ENCODE measurements at places on chromosomes 13 and 19. TPM values are rescaled to one million over a fixed set of nuclear protein-coding genes. Genes with fewer than 3 reads are reported as not detected.

DNA sequence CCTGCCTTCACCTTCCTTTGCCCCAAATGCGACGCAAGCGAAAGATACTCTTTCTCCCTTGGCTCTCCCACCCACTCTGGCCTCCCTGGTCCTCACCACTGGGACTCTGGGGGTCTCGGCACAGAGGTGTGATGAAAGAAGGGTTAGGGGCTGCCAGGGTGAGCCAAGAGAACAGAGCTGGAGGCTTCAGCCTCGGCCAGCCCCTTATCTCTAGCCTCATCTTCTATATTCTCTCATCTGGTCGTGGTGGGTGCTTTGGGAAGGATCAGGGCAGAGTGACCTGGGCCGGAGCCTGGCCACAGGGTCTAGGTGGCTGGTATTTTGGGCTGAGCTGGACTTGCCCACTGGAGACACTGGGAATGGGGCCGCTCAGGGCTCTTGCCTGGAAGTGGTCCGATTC is 71.1 kb upstream of the KCTD15 start:
- DNase-seq = no peak

- no peak for DNase-seq
Measured at GRCh38 chr19:3274942-3275582, 50.6 kb downstream of the CELF5 start.

GRCh38 chr19:45753548-45753947 is 15.5 kb downstream of the SIX5 start:
- no peak for DNase-seq

DCLK1 gene
- total RNA-seq = 10.1 TPM

DNA sequence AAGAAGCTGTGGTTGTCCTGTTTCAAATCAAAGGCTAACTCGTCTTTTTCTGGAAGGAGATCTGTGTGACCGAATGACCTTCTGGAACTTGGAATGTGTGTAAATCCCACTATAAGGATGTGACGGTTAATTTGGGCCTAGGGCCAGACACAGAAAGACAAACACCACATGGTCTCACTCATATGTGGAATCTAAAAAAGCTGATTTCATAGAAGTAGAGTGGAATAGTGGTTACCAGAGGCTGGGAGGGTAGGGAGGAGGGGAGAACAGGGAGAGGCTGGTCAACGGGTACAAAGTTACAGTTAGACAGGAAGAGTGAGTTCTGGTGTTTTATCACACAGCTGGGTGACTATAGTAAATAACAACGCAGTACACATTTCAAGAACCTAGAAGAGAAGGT is 39.3 kb upstream of the RGCC start:
- no peak for DNase-seq

KLK12 gene
- not detected for total RNA-seq

EHD2 gene
- total RNA-seq = 44.9 TPM

IGLON5 gene
- not detected for total RNA-seq

DNA sequence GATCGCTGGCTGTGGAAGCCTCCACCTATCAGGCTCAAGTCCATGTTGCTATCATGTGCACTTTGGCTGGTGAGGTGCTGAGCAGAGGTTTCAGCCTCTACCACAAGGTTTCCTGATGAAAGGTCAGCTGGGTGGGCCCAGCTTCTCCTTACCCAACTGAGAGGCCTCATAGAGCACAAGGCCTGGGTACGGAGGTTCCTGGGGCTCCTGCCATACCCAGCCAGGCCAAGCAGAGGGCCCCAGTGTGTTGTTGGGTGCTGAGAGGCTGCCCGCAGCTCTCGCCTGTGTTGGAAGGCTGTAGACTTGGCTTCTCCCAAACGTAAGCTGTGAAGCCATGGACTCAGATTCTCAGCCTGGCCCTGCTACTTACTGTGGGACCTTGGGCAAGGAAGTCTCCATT is 28.2 kb downstream of the ACTN4 start:
- no peak for DNase-seq

DNA sequence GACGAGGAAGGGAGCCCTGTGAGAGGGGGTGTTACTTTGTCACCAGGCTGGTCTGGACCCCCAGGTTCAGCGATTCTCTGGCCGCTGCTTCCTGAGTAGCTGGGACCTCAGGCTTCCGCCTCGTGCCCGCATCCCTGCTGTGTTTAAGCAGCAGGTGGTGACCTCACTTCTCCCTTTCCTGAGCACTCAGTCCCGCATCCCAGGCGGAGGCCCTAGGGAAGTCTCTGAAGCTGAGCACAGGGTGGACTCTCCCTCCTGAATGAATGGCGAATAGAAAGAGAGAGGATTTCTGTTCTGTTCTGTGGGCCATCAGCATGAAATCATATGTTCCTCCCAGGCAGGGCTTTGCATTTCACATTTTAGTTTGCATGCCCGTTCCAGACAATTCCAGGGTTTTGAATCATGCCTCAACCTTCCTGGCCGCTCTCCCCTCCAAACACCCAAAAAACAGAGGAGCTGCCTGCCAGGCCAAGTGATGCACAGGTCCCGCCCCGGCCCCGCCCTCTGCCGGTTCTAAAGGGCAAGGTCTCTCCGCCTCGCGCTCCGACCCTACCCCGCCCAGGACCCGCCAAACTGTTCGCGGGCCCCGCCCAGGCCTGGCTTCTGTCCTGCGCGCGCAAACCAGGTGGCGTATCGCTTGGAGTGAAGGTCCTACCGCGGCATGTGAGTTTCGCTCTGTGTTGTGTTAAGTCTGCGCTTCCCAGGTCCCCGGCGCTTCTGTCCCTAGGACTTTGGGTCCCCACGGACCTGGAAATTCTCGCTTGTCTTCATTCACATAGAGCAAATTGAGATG is 35.1 kb upstream of the ZNF808 start:
- no peak for DNase-seq

HCN2 gene
- 1.4 TPM for total RNA-seq
